ENCODE measurements at places on chromosomes 2 and 18.

GRCh38 chr2:219769090-219769910 lies 141.9 kb downstream of the SLC4A3 start:
- DNase-seq: no peak

DNA sequence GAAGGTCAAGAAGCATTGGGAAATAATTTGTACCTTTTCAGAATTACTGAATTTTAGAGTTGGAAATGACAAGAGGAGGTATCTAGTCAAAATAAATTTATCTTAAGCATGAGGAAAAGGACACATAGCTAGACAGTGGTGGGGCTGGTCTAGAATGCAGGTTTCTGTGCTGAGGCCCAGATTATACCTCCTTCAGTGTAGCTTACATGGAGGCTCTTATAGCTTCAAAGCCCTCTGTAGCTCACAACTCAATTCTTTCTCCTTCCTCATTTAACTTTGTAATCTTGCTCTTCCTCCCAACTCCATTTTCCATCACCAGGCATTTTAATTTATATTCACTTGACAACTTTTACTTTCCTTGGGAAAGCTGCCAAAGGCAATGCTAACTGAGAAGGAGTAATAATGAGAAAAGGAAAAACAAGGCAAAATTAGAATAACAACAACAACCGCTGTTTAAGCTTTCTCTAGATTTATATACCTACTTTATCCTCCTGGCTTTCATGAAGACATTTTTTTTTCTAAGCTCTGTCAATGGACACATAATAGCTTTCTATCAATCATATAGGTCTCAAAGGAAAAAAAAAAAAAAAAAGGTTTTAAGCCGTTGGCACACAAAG lies 58.5 kb downstream of the CLHC1 start:
- DNase-seq: no peak

DNA sequence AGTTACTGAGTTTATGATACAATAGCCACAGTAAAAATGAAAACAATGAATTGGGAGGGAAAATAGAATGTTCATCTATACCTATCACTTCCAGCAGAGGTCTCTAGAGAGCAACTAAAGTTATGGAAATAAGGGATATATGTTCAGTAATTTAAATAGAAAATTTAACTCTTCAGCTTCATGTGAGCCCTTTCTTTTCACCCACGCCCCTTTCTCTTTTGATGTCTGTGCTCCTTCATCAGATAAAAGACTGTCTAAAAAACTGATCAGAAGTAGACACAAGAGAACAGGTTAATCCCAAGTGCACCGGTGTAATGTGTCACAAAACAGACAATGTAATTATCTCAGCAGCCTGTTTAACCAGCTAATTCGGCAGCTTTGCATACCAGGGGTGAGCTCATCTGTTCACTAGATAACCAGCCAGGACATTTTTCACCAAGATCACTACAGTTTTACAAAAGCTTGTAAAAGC lies 238.5 kb upstream of the ERBB4 start:
- DNase-seq: no peak

DNA sequence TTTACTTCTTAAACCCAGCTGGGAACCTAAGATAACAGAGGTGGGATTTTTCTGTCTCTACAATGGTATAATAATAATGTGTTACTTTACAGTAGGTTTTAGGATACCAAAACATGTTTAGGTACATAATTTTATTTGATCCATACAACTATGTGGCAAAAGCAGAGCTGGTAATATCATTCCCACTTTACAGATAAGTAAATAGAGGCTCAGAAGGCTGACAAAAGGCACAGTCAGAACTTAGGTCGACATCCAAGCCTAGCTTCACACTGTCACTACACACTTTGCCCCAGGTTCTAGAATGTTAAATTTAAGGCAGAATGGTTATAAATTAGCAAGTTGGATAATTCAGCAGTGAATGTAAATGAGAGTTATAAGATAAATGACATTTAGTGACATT lies 189.6 kb upstream of the PARD3B start:
- DNase-seq: no peak

- DNase-seq: no peak
These were observed 133.8 kb downstream of the ARL4C start for GRCh38 chr2:234363011-234363487.

DNA sequence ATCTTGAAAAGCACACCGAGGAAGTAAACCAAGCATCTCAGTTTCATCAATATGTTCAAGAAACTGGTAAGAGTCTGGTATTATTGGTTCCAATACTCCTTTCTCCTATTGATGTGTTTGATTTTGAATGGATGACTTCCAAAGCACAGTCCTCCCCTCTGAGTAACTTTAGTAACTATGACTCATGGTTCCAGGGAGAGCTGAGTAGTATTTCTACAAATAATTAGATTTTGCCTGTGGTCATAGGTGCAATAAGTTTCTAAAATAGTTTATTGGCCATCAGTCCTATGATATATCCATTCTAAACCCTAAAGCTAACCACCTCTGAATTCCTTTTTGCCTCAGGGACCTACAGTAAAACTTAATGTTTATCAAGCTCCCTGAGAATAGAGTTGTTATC lies 352.4 kb downstream of the XIRP2 start:
- DNase-seq: no peak

GRCh38 chr2:158753641-158754611 lies 41.2 kb upstream of the DAPL1 start:
- DNase-seq: no peak
